ENCODE measurements at places on chromosomes 6 and 20.
A peak's percentile ranks its signal among the peaks of the same experiment; 100 is the strongest.

DNA sequence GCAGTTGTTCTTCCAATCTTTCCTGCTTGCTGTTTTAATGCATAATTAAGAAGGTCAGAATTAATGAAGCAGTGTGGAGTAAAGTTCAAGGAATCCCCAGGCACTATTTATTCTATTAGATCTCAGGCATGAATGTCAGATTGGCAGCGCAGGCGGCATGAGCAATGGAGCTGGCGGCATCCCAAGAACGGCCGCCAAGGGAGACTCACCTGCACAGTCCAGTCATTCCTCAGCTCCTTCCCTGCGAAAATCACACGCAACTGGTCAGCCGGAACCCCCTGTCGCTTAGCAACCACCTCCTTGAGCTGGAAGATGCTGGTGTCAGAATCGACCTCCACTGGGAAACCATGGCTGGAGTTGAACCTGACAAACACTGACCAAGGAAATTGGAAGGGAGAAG, 284.5 kb downstream of the PRKN start:
- no peak for DNase-seq

DNA sequence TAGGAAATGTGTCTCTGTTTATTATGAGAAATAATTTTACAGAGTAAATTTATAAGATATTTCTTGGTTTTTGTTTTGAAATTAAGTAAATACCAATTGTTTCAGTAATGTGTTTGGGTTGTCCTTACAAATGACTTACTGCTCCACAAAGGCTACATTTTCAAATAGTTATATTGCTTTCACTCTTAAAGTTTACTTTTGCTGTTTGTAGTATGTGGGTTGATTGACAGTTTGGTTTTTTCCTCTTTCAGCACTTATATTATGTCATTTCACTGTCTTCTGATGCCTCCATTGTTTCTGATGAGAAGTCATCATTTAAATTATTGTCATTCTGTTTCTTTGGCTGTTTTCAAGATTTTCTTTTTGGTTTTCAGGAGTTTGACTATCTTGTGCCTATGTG, 34.9 kb upstream of the SUMO4 start:
- no peak for DNase-seq

DNA sequence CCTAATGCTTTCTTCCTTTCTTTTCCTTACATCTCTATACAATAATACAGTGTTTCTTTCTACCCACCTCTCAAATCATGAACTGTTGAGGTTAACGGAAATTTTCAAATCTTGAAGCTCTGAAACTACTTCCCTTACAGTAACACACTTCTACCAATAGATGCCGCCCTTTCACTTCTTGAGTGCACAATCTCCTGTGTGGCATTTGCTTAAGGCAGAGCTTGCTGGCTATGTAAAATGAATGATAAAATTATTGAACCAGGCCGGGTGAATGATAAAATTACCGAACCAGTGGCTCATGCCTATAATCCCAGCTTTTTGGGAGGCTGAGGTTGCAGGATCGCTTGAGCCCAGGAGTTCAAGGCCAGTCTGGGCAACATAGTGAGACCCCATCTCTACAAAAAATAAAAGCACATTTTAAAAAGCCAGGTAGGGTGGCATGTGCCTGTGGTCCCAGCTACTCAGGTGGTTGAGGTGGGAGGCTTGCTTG, 56.8 kb downstream of the KCNS1 start:
- peak; percentile 13 for DNase-seq

GRCh38 chr6:169084067-169084466, 169.6 kb downstream of the THBS2 start:
- no peak for DNase-seq

GRCh38 chr6:101080597-101080996, 199.5 kb upstream of the ASCC3 start:
- DNase-seq: no peak

DNA sequence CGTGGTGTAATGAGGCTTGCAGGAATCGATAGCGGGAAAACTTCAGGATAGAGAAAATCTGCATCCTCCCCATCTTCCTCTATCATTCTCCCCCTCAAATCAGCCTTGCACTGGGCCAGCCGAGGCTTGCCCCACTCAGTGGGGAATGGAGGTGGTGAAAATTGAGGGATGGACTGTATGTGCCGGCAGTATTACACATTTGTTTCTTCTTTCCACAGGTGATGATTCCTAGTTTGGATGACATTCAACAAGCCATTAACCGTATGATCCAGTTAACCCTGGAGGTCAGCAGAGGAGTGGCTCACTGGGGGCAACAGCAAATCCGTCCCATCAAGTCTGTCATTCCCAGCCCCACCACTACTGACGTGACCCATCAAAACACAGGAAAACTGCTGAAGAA, 100.1 kb downstream of the DNAH8 start:
- no peak for DNase-seq

- no peak for DNase-seq
Measured at GRCh38 chr20:11234181-11234580, 560.4 kb upstream of the JAG1 start.

DNA sequence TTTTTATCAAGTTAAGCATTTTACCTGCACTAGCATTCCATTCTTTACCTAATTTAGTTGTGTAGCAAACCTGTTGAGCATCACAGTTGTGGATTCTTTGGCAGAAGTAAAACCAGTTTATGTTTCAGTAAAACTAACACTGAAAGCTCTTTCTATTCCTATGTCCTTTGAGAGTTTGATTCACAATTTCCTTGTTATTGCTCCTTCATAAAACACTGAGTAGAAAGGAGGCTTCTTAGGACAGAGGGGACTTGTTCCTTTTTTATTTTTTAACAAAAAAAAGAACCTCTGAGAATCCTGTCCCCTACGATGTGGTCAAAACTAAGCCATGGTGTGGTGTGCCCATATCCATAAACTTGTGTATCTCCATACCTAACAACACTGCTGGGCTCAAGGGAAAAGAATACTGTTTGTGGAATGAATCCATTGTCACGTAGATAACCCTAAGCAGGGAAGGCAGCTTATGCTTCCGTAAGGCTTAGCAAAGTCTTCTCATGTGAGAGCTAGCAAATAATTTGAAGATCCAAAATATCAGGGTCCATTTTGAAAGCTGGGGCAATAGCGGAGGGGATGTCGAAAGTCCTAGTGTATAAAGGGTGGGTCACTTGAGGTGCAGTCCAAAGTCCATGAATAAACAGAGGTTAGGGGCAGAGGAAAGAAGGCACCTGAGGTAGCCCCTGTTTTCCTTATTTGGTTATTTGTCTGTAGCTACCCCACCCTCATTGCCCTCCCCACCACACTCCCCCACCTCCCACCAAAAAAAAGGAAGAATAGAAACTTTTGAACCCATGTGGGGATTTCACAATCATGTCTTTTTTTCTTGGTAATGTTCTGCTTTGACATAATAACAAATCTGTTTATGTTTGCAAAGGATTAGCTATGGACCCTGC, 71.0 kb downstream of the PLAGL1 start:
- DNase-seq: no peak

- DNase-seq: no peak
Measured at GRCh38 chr6:165675120-165675519, 12.1 kb upstream of the PDE10A start.

DNA sequence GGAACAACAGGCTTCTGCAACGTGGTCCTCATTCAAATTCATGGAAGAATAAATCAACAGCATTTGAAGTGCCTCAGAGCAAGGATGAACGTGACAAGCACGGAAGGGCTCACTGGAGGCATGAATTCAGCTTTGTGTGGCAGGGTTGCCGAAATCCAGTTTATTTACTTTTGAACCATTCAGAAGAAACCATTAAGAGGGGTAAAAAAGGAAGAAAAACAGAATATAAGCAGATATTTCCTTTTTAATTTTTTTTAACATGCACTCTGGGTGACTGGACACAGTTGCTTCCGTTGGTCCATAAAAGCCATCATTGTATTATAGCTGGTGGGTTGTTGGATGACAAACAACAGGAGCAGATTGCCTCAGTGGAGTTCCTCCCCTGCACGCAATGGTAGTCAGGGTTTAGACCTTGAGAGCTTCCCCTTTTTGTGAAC, 17.3 kb upstream of the SNRPB2 start:
- no peak for DNase-seq

GRCh38 chr6:113894712-113895674, 37.8 kb downstream of the MARCKS start:
- no peak for DNase-seq

GRCh38 chr6:137811121-137811915, 55.7 kb upstream of the TNFAIP3 start:
- no peak for DNase-seq

GRCh38 chr20:50837532-50838321, 42.9 kb downstream of the BCAS4 start:
- DNase-seq: no peak

DNA sequence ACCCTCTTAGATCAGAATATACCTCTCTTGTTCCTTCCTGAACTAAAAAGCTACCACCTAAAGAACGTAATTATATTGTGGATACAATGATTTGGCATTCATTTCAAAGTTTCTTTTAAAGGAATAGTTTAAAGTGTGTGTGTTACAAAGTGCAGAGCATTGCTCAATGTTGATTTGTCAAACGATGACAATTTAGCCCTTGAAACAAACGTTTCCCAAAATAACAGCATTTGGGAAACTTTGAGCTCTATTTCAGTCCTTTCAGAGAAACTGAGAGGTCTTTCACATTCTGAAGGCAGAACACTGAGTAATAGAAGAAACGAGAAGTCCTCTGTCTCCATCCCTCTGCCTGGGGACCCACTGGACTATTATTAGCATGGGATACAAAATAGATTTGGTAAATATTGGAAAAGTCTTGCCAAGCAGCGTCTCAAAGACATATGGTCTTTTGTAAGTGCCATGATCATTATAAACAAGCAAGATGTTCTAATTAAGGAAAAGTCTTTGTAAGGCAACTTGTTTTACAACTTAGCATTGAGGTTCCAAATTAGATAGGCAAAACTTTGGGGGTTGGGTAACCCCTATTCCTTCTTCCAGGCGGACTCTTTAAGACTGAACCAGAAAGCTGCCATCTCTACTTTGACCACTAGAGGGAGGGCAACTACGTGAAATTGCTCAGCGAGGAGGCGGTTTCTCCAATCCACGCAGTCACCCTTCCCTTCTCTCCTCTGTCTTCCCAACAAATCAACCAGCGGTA, 208.8 kb downstream of the RNF144B start:
- DNase-seq: peak; percentile 54

GRCh38 chr6:34223381-34223955, 13.2 kb upstream of the HMGA1 start:
- no peak for DNase-seq

- DNase-seq: no peak
Measured at GRCh38 chr6:56807326-56807988, 147.4 kb upstream of the BEND6 start.

- no peak for DNase-seq
Measured at GRCh38 chr6:157614026-157614568, 208.9 kb upstream of the SNX9 start.

- DNase-seq: no peak
Measured at GRCh38 chr6:3165631-3166534, 8.5 kb upstream of the TUBB2A start.

All from progenitor cell of endocrine pancreas (in vitro differentiated cells).